MCF 10A (cell line): ENCODE measurements at places on chromosomes 7 and 10.

DNA sequence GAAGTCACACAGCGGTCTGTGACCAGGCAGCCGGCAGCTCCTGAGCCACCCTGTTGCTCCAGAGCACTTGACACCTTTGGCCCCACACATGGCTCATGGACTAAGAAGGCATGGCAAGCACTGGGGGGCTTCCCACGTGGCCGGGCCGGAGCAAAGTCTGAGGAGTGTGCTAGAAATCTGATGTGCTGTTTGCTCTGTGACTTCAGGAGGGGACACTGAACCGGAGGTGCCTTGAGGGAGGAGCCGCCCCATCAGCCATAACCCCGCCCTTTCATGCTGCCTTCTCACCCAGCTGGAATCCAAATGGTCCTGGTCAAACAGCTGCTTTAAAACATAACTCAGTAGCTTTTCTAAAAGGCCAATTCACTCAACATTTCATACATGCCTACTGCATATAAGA lies 33.5 kb downstream of the PROSER2 start:
- DNase-seq = no peak

DNA sequence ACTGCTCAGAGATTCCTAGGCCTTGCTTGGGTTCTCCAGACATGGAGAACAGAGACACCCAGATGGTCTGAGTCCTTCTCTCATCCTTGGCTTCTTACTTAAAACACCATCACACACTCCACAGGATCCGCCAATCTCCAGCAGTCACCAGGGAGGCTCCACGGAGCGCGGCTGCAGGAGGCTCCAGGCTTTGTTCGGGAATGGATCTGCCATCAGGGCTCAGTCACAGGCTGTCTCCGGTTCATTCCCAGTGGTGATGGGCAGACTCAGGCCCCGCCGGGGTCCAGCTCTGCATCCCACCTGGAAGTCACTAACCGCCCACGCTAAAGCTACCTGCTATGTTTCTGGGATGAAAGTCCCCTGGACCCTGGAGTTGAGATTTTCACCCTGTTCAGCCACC lies 312.9 kb downstream of the TCERG1L start:
- no peak for DNase-seq

DNA sequence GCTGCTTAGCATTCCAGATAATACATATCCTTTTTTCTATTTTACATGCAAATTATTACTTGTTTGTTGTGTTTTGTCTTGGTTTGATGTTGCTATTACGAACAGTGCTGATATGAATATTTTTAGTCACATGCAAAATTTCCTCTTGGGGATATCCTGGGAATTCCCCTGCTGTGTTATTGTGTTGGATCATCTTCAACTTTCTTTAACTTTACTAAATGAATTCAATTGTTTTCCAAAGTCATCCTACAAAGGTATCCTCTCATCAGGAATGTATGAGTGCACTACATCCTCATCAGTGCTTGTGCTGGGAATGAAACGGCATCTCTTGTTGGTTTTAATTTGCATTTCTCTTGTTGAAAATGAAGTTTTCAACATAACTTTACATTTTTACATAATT lies 87.1 kb downstream of the AASS start:
- no peak for DNase-seq

DNA sequence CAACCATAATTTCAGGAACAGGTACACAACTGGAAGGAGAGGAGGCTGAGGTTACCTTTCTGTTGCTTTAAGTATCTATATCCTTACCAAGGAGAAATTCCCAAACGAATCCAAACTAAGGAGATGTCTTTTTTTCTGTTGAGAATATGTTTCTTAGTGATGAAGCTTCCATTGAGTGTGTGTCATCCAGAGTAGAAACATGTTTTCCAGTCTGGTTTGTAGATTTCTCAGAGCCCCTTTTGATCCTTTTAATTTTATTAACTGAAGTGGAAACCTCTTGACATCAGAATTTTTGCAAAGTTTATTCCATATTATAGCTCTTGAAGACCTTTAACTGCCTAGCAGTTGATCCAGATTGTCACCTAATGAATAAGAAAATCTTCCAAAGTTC lies 207.1 kb upstream of the FERD3L start:
- DNase-seq = no peak

DNA sequence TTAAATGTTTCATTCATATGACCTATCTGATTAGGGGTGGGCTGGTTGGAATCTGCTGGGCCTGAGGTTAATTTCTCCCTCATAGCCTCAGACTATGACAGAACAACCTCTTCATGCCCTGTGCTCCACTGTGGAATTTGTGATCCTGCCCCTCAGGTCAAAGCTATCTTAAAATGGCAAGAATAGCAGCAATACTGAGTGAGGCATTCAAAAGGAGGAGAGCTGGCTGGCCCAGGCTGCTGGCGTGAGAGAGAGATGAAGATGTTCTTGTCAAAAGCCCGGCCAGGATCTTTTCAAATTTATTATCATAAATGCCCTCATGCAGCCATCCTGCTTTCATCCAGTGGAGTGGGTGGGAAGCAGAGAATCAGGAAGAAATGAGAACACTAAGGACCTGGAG lies 41.8 kb upstream of the PLCE1 start:
- DNase-seq = no peak

DNA sequence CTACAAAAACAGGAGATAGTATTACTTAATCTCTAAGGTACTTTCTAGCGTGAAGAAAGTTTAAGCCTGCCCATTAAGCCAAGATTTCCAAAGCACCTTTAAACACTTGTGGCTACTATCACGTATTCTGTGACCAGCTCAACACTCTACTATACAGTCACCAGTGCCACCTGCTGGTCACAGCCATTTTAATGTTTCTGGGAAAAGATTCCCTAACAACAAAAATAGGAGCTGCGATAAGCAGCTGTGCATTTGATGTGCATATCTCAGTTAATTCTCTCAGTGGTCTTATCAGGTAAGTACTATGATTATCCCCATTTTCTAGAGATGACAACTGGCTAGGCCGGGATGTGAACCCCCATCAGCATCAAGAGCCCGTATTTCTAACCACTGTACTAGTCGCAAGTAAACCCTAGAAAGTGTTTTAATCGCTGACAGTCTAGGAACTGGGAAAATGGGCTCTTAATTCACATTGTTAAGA lies 860 bp downstream of the SEC31B start:
- peak; percentile 72 for DNase-seq

GRCh38 chr10:82308641-82309040 lies 433.6 kb downstream of the NRG3 start:
- DNase-seq = no peak

- no peak for DNase-seq
Measured at GRCh38 chr10:17669185-17669872, 25.4 kb downstream of the STAM start.

GRCh38 chr7:29040579-29040925 lies 82.4 kb upstream of the TRIL start:
- no peak for DNase-seq

- no peak for DNase-seq
Measured at GRCh38 chr7:43754596-43754995, 3.9 kb upstream of the BLVRA start.

DNA sequence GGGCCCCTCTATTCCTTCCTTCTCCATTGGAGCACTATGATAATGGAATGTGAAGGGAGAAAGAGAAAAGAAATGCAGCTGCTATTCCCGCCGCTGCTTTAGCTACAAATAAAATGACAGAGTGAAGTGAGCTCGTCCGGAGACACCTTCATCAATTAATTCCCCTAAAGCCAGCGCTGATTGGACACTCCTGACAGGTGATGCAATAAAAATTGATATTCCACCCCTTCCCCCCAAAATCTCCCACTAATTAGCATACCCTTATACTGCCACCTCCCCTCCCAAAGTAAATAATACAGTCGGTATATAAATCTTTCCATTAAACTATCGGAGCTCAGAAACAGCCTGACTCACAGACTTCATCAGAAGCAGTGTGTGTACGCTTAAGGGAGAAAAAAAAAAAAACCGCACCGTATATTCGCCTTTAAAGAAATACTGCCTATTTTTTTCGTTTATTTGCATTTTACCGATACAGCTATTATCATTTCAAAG lies 7.3 kb downstream of the SKIDA1 start:
- DNase-seq = no peak

DNA sequence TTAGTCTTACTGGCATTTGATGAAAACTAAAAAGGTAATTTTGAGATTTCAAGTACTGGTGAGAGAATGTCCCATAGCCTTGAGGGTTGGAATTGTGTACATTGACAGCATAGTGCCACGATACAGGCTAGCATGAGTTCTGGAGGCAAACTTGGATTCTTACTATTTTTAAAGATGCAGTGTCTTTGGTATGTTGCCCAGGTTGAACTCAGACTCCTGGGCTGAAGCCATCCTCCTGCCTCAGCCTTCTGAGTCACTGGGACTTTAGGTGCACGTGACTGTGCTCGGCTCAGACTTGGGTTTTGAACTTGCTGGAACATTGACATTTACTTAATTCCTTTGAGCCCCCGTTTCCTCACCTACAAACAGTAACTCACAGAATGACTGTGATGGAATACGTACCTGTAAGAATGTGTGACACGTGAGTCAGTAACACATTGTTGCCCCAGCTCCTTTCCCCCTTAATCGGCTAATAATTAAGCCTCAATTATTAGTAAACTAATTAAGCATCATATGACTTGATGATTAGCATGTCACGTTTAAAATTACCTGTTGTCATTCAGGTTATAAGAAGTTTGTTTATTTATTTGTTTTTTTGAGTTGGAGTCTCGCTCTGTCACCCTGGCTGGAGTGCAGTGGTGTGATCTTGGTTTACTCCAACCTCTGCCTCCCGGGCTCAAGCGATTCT lies 10.6 kb downstream of the DNAJB6 start:
- DNase-seq = peak; percentile 92

DNA sequence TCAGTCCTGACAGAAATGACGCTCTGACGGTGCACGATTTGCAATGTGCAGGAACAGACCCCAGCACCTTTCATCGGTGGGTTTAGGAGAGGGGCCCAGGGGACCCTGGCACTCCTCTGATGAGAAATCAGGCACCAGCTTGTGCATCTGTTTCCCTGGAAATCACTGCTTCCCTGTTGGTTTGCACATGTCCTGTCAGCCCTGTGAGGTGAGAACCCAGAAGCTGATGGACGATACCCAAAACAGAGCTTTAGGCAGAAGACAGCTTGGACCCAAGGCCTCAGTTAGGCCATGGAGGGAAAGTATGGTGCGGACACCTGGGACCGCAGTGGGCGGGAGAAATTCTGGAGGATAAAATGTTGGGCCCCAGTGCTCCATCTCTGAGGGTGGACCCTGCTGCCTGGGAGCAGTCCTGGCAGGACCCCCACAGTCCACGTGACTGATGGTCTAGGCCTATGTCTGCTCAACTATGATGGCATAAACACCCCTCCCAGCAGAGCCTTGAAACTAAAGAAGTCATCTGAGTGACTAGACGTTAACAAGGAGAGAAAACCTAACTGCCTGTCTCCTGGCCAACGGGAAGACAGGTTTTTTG lies 242.8 kb downstream of the PTPRN2 start:
- DNase-seq = no peak

DNA sequence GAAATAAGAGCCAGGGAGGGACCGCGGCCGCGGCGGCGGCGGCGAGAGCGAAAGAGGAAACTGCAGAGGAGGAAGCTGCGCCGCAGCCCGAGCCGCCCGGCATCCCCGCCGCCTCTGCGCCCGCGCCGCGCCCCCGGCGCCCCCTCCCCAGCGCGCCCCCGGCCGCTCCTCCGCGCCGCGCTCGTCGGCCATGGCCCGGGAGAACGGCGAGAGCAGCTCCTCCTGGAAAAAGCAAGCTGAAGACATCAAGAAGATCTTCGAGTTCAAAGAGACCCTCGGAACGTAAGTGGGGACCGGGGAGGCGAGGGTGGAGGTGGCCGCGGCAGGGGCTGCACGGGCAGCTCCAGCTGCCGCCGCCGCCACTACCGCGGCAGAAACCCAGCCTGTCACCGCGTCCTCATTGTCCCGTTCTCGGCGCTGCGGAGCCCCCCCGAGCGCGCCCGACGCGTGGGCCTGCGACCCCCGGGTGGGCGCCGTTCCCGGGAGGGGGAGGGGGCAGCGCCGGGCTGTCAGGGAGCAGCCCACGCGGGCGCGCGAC lies 351 bp downstream of the CAMK1D start:
- DNase-seq = no peak

DNA sequence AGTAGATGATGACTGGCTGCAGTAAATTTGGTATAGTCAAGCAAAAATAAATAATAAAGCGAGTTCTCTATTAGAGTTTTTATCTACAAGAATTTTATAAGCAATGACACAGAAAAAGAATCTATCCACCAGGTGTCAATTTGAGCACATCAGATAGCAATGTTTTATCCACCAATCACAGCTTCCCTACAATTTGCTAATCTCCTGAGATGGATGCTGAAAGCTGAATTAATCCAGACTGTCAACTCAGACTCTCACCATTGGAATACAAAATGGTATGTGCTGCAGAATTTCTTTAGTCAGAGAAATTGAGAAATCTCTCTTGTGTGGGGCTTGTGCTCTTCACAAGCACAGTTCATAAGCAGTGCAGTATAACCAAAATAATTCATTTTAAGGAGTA lies 888.9 kb upstream of the GHITM start:
- no peak for DNase-seq

GRCh38 chr7:45212606-45213005 lies 55.0 kb downstream of the RAMP3 start:
- no peak for DNase-seq

GRCh38 chr7:87344446-87344845 lies 1.0 kb upstream of the CROT start:
- DNase-seq = peak; percentile 37

DNA sequence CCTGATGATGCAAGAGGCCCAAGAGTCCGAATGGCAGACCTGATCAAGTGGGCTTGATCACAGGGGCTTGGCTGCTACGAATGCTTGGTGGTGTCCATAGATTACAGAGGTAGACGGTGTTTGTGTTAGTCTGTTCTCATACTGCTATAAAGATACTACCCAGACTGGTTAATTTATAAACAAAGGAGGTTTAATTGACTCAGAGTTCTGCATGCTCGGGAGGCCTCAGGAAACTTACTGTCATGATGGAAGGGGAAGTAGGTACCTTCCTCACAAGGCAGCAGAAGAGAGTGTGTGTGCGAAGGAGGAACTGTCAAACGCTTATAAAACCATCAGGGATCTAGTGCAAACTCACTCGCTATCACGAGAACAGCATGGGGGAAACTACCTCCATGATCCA lies 268.9 kb upstream of the KLF6 start:
- DNase-seq = no peak

GRCh38 chr7:135299235-135299634 lies 65.6 kb downstream of the STRA8 start:
- DNase-seq = no peak

GRCh38 chr7:25720427-25720826 lies 431.6 kb upstream of the NFE2L3 start:
- peak; percentile 19 for DNase-seq

GRCh38 chr7:68821846-68822245 lies 776.4 kb upstream of the AUTS2 start:
- no peak for DNase-seq

- DNase-seq = peak; percentile 56
Measured at GRCh38 chr10:24958721-24959381, 6.4 kb upstream of the PRTFDC1 start.

GRCh38 chr7:85529201-85529600 lies 342.3 kb upstream of the SEMA3D start:
- peak; percentile 2 for DNase-seq

GRCh38 chr10:42866115-42866995 lies 83.8 kb downstream of the BMS1 start:
- peak; percentile 35 for DNase-seq

- no peak for DNase-seq
Measured at GRCh38 chr7:29196191-29196590, 1.6 kb downstream of the CHN2 start.

- DNase-seq = no peak
Measured at GRCh38 chr7:117349570-117349969, 26.7 kb upstream of the WNT2 start.
